ENCODE measurements at places on chromosomes 2 and 18.

DNA sequence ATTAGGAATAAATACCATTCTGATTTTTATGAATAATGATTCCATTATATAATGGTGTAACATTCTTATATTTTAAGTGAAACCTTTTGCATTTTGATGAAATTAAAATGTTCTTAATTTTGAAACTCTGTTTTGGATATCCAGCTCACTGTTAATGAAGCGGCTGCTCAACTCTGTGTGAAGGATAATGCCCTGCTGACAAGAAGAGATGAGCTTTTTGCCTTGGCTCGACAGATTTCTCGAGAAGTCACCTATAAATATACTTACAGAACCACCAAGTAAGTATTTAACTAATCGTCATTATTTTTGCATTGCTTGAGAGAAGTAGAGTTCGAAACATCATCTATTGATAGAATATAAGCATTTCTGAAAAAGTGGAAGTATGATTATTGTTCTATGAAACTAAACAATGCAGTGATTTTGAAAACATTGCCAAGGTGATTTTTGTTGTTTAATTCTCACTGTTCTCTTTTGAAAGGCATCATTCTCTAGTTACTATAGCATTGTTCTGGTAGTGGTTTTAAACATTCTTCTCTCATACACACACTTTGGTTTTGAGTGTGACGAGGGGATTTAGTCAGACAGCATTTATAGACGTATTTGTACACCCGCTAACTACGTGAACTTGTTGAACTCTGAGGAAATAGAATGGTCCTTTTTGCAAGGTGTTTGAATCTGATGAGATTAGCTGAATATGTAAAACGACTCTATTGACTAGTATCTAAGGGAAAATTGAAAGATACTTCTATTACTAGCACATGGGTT is 21.5 kb downstream of the NAB1 start:
- no peak for DNase-seq

DNA sequence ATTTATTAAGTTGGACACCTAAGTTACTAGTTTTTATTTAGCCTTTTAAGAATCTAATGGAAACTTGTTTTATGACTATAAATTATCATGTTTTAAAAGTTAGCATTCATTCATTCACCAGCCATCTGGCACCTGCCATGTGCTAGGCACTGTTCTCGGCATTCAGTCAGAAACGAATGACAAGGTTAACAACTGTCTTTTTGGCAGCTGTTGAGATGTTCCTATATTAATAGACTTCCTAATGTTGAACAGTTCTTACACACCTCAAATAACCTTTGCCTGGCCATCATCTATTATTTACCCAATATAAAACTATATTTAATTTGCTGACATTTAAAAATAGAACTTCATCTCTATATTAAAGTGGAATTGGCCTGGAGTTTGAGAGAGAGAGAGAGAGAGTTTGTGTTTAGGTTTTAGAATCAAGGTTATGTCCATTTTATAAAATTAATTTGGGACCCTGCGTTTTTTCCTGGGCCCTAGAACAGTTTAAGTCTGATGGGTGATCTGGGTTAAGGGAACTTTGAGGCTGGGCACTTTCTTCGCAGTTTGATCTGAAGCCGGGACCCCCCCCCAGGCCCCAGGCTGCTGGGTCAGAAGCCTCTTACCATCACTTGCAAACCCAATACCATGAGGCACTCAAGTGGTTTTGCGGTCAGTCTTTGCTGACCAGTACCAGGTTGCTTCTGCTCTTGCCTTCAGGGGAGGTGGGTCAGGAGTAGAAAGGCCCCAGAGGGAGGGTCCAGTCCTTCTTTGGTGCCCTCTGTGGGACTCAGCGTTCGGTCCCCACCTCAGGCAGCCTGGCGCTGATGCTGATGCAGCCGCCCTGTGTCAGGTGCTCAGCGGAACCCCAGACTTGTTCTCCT is 48.3 kb upstream of the ASB1 start:
- DNase-seq = no peak

GRCh38 chr2:67974559-67975430 is 88.0 kb downstream of the C1D start:
- DNase-seq = peak; percentile 44

- no peak for DNase-seq
Observed at GRCh38 chr2:63041592-63041991, 9.0 kb upstream of the OTX1 start.

GRCh38 chr2:64359892-64360657 is 93.9 kb upstream of the LGALSL start:
- peak; percentile 63 for DNase-seq

DNA sequence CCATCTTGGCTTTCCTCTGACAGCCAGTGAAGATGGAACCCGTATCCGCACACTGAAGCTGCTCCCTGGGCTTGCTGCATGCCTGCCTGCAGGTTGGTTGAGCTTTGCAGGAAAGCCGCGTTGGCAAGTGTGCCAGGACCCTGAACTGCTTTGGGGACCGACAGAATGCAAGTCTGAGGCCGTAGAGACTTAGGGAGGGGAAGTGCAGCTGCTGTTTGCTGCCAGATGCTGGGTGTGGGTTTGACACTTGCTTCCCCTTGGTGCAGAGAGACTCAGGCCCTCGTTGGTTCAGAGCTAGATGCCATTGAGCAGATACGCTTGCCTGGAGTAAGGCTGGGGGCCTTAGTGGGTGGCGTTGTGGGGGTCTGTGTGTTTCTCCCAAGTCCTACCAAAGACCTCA is 13.1 kb upstream of the PHLPP1 start:
- peak; percentile 48 for DNase-seq

DNA sequence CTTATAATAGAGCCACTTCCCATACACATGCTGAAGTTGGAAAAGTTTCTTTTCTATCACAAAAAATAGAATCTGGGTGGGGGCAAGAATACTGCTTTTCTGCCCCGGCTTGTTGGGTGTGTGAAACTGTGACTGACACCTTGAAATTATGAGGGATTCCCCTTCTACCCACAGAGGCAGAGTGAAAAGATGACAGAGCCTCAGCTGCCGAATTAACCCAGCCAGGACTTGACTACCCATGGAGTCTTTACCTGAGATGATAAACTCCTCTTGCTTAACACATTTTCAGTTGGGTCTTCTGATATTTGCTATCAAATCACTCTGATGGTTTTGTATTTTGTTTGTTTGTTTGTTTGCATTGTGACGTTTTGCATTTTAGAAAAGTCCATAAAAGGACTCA is 66.0 kb upstream of the PMAIP1 start:
- DNase-seq = no peak

DNA sequence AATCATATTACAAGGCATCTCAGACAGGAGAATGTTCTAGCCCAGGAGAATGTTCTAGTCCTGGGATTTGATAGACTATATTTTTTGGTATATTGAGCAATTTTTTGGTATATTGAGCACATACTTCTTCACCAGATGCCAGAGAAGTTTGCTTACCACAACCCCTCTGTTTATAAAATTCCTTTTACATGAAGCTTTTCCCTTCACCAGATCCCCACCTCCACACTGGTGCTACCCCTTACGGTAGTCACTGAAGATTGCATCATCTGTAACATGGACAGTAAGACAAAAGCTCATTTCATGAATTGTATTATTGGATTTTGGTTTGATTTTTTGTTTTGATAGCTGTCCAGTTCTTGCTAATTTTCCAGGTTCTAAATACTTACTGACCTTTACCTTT is 7.2 kb upstream of the HNMT start:
- DNase-seq = no peak

GRCh38 chr18:22169011-22169888 is at the start of gene GATA6:
GATA6 (plus strand) TSS chr18:22169589; CDS start chr18:22171145, 1,556 bp downstream.
- peak; percentile 81 for DNase-seq

- DNase-seq = no peak
Observed at GRCh38 chr2:177665328-177665727, 272.8 kb downstream of the AGPS start.

- DNase-seq = peak; percentile 6
Observed at GRCh38 chr2:88489181-88489580, 36.7 kb upstream of the FOXI3 start.

GRCh38 chr2:126698376-126698775 is 42.4 kb downstream of the GYPC start:
- DNase-seq = no peak

DNA sequence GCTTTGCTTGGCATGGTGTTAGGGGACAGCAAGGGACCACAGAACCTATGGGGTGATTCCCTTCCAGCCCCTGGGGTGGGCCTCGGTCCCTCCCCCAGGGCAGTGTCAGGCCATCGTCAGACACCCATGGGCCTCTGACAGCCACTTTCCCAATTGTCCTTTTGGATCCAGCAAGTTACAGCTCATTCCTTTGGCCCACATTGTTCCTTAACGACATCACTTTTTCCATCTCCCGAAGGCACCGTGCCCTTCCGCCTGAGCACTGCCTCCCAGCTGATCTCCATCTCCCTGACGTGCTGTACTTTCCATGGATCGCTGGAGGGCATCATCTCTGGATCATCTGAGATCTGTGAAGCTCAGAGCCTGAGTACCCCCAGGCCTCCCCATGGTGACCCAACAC is 10.4 kb upstream of the KCNK3 start:
- DNase-seq = no peak

- no peak for DNase-seq
Observed at GRCh38 chr2:98753801-98754200, 22.9 kb upstream of the MGAT4A start.

- DNase-seq = no peak
Observed at GRCh38 chr2:33304032-33304864, 172.2 kb upstream of the RASGRP3 start.

GRCh38 chr2:173134703-173135102 is 59.1 kb downstream of the MAP3K20 start:
- DNase-seq = peak; percentile 88

GRCh38 chr2:158598862-158599517 is 142.2 kb downstream of the PKP4 start:
- no peak for DNase-seq

- DNase-seq = no peak
Observed at GRCh38 chr2:145592361-145592760, 1072.4 kb upstream of the ZEB2 start.

- DNase-seq = no peak
Observed at GRCh38 chr2:108978709-108979111, 10.3 kb downstream of the EDAR start.

GRCh38 chr2:232309592-232309991 is 69.0 kb upstream of the ALPP start:
- peak; percentile 45 for DNase-seq

DNA sequence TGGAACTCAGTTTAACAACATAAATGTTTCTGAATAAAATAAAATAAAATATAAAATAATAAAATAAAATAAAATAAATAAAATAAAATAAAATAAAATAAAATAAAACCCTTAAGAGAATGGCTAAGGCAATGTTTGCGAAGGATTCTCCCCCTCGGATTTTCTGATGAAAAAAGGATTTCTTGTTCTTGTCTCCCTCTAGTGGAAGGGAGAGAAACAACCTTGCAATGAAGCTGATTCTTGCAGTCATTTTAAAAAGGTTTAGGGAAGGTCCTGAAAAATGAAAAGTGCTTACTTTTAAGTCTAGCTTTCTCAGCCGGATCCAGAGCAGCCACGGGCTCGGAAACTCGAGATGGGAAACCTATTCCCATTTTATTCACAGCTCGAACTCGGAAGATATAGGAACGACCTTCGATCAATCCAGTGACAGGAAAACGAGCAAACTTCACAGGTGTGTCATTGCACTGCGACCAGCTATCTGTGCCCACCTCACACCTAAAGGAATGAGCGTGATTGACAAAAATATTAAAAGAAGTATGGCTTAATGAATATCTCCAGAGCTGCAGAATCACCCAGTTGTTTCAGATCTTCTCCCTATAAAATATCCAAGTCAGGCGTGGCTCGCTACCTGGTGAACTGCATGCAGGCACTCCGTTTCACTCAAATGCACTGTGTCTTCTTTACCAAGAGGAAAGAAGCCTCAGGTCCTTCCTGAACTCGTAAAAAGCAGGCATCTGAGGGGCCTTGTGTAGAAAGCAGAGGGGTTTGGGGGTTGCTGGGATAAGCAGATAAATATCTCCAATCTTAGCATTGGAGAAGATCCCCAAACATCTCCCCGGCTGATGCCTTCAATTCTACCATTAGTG is 68.1 kb downstream of the MYOM1 start:
- peak; percentile 49 for DNase-seq

GRCh38 chr2:48461721-48462120 is 68.2 kb upstream of the STON1 start:
- DNase-seq = no peak

GRCh38 chr2:72993147-72993932 is 76.0 kb downstream of the EMX1 start:
- peak; percentile 62 for DNase-seq

DNA sequence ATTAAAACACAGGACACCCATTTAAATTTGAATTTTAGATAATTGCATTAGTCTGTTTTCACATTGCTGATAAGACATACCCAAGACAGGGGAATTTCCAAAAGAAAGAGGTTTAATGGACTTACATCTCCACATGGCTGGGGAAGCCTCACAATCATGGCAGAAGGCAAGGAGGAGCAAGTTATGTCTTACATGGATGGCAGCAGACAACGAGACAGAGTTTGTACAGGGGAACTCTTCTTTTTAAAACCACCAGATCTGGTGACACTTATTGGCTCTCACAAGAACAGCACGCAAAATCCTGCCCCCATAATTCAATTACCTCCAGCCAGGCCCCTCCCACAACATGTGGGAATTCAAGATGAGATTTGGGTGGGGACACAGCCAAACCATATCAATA is 79.8 kb upstream of the SMAD2 start:
- DNase-seq = no peak

GRCh38 chr2:84888401-84889276 is 7.8 kb upstream of the TRABD2A start:
- peak; percentile 98 for DNase-seq

DNA sequence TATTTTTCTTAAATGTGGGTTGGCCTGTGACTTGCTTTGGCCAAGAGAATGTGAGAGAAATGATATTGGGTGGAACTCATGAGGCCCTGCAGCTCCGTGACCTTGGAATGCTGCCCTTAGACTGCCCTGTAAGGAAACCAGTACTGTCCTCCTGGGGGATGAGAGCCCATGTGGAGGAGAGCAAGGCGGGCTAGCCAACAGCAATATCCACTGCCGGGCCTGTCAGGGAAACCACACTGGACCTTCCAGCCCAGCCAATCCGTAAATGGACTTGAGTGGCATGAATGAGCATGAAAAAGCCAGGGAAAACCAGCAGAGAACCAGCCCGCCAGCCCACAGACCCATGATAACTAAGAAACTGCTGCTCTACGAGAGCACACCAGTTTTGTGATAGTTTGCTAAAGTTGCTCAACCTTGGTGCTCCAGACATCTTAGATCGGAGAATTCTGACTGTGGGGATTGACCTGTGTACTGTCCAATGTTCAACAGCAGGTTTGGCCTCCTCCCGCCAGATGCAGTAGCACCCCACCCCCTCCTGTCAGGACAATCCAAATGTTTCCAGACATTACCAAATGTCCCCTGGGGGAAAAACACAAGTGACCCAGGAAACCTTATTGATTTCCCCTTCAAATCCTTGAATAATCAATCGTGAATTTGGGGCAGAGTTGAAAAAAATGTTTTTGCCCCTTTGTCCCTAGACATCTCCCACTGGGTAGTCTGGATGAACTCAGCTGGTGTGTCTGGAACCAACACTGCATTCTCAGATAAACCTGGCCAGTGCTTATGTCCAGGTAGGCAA is 27.2 kb downstream of the ALPK2 start:
- no peak for DNase-seq
